ENCODE measurements at places on chromosomes 7 and 10.
A peak's percentile ranks its signal among the peaks of the same experiment; 100 is the strongest.

DNA sequence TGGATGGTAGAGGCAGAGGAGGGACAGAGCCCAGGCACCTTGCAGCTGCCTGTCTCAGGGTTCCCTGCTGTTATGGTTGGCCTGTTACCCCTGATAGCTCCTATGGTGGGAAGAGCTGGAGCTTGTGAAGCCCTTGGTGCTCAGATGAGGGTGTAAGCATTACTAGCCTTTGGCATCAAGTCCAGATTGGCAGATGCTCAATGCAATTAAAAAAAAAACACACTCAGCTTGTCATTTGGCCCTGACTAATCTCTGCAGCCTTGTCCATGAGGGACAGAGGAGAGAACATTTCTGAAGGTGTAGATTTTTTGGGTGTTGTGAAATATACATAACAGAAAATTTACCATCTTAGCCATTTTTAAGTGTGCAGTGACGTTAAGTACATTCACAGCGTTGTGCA lies 86.3 kb downstream of the PLPP4 start:
- no peak for DNase-seq

DNA sequence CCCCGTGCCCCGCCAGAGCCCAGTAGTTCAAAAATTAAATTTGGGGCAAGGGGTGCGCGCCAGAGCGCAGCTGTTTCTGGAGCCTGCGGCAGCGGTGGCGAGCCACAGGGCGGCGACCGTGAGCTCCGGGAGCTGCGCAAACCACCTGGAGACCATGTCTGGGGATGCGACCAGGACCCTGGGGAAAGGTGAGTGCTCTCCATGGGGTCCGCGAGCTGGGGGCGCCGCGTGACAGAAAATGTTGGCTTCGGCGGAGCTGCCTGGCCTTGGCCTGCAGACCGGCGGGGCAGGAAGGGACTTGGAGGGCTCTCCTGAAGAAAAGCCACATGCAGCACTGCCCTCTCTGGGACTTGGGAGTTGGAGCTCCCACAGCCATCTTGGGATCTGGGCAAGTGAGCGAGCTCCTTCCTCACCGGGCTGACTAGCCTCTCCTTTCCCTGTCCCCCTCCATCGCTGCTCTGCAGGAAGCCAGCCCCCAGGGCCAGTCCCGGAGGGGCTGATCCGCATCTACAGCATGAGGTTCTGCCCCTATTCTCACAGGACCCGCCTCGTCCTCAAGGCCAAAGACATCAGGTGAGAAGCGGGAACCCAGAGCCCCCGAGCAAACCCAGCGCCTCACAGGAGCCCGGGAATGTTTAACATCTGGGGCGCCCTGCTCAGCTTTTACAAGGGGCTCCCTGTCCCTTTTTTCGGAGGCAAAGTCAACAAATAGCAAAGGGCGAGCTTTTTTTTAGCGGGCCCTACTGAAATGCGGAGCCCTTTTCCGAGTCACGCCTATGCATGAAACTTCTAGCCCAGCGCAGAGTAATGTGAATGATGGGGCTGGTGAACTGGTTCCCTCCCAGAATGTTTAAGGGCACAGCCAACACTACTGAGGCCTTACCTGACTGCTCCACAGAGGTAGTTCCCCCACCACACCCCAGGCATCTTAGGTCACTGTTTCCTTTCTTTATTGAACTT lies 6.1 kb downstream of the GSTO2 start:
- peak; percentile 55 for DNase-seq

DNA sequence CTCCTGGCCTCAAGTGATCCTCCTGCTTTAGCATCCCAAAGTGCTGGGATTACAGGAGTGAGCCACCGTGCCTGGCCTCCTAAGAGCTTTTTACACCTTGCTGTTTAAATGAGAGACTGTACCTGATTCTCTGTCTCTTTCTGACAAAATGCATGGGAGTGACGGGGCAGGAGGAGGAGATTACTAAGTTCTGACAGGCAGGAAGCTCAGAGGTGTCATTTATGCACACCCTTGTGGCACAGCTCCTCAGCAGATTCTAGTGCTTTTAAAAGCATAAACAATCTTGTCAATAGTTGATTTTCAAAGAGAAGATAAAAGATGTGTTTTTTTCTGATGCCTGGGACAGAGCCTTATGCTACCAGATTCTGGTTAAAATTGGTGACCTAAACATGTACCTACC lies 39.7 kb upstream of the STEAP4 start:
- no peak for DNase-seq

GRCh38 chr7:1252540-1253090 lies 19.9 kb downstream of the UNCX start:
- DNase-seq: no peak

DNA sequence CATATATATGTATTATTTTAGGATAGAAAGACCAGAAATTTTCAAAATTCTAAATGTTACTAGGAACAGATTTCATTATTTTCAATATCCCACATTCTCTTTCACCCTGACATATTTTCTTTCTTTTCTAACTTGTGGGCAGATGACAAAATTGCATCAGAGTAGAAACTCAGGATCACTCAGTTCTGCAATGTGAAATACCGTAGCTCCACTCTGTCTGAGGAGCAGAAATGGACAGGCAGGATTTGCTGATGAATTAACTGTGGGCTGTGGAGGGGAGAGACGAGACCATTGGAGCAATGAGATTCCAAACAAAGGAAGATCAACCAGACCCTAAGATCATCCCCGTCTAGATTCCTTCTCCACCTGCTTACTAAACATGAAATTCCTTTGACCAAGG lies 37.0 kb upstream of the SVOPL start:
- DNase-seq: no peak

DNA sequence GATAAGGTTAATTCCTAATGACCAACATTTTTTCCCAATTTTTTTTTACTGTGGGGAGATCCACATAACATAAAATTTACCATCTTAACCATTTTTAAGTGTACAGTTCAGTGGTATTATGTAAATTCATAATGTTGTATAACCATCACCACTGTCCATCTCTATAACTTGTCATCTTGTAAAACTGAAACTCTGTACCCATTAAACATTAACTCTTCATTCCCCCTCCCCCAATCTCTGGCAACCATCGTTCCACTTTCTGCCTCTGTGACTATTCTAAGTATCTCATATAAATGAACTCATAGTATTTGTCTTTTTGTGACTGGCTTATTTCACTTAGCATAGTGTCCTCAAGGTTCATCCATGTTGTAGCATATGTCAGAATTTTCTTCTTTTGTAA lies 46.0 kb upstream of the HPS1 start:
- no peak for DNase-seq

GRCh38 chr10:50384238-50384637 lies 132.9 kb upstream of the ASAH2 start:
- DNase-seq: no peak

GRCh38 chr10:34444223-34445183 lies 370.6 kb downstream of the PARD3 start:
- no peak for DNase-seq

GRCh38 chr10:24463611-24464426 lies 254.9 kb downstream of the KIAA1217 start:
- DNase-seq: peak; percentile 84

GRCh38 chr10:62243647-62243997 lies 25.0 kb downstream of the RTKN2 start:
- DNase-seq: peak; percentile 67

DNA sequence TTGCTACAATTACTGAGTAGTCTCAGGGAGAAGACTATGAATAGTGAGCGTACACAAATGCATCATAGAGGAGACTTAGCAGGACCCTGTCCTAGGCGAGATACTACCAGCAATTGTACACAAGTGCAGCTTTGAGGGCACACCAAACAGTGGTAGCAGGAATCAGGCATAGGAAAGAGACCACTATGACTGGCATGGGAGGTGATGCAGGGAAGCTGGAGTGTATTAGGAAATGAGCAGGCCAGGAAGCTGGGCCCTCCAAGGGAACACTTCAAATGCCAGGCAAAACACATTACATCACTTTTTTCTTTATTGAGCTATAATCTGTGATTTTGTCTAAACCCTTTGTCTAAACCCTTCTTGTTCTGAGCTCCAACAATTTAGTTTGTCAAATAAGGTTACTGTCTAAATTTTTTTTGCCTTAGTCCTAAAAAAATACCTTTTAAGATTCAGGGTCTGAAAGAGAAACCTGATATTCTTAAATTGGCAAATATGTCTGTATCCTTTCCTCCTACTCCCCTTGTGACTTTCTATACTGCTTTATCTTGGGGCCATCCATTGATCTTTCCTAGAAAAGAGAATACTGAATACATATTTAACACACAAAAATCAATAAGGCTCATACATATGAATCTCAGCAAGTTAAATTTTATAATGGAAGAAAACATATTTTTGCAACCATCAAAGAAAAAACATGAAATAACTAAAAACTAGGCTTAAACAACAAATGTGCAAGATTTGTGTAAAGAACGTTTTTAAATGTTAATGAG lies 193.8 kb upstream of the PHYHIPL start:
- DNase-seq: no peak

DNA sequence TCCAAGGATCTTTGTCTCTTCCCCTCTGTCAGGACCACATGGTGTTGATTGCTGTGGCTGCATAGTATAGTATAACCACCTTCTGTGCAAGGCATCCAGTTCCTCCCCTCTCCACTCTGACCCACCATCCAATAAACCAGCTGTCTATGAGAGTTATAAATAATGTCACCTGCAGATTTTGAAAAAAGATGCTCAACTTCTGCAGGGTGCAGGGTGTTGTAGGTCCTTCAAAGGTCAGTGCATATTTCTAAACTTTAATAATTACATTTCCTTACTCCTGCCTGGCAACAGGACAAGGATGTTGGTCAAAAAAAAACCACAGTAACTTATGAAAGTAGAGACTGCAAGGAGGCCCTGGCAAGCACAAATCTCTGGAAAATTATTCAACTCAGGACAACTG lies 166.2 kb downstream of the PKD1L1 start:
- DNase-seq: no peak

GRCh38 chr7:144908943-144909556 lies 73.2 kb upstream of the TPK1 start:
- no peak for DNase-seq

- DNase-seq: no peak
Measured at GRCh38 chr7:133614251-133614650, 361.4 kb downstream of the EXOC4 start.

DNA sequence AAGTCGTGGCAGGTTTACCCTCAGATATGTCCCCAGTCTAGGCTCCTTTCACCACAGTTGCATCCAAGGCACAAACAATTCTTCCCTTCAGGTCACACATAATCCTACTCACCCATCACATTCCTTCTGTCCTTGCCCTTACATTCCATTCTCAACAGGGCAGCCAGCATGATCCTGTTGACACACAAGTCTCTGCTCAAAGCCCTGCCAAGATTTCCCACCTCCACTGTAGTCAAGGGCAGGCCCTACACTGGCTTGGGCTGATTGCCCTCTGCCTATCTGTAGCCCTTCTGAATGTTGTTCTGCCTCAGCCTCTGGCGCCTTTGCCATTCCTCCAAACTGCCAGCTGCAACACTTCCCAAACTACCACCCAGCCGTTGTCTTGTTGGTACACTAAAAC lies 187.9 kb upstream of the AKR1E2 start:
- no peak for DNase-seq

- no peak for DNase-seq
Measured at GRCh38 chr10:91614225-91614624, 18.6 kb downstream of the PPP1R3C start.

DNA sequence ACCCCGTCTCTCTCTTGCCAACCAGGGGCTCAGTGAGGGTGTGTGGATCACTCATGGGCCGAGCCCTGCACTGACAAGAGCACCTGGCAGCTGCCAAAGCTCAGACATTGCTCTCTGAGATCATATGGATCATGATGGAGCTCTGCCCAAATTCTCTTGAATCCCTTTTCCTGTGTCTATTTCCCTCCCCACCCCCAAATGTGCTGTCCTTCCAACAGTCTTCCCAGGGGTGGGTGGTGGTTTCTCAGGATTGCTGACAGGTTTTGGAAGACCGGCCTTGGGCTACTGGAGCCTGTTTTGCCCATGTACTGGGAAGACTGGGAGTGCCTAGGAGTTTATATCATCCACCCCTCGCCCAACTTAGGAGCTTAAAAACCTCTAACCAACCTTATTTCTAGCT lies 10.5 kb downstream of the ARHGAP22 start:
- DNase-seq: no peak

GRCh38 chr7:170551-171363 lies 21.6 kb upstream of the FAM20C start:
- no peak for DNase-seq

DNA sequence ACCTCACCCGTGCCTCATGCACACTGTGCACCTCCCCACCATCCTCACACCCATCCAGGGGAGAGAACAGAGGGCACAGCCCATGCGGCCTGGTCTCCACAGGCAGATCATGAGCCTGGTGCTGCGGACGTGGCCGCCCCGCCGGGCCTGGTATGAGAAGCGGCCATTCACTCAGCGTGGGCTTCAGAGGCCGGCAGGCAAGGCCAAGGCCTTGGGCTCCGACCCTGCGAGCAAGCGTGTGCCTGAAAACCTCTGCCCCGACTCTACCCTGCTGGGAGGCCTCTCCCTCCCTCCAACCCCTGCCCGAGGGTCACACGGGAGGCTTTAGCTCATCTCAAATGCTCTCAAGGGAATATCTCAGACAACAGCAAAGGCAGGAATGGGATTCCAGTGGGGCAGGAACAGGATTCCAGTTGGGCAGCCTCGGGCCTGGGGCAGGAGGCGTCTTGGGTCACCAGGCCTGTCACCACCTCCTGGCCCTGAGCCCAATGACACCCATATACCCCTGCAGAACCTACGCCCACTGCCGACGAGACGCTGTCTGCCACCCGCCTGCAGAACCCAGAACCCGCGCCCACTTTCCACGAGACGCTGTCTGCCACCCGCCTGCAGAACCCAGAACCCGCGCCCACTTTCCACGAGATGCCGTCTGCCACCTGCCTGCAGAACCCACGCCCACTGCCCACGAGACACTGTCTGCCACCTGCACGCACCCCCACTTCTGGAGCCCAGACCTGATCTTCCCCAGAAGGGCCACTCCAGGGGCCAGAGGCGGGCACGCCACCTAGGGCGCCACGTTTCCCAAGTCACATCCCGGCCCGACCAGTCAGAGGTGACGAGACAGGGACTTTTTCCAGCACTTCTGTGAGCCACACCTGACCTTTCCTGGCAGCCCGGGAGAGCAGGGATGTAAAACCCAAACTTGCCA lies 38.9 kb downstream of the ADAP1 start:
- DNase-seq: no peak

DNA sequence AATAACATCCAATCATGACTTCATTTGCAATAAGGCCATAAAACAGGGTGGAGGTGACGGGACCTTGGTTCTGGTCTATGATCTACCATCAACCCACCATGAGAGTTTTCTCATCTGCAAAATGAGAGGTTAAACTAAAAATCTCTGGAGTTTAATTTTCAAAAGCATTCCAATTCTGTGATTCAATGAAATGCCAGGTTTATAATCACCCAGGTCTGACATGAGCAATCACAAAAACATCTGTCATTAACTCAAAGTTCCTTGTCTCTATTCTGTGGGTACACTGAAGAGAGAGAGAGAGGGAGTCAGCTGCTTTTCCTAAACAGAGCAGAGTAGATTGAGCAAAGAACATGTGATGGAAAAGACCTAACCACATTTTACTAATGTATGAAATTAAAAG lies 75.4 kb downstream of the NUDCD3 start:
- no peak for DNase-seq

- DNase-seq: no peak
Measured at GRCh38 chr7:43018446-43018845, 86.3 kb downstream of the MRPL32 start.
